Iris pigment epithelial cell (primary cell): ENCODE measurements at places on chromosomes 11 and 22.

- DNase-seq: no peak
Observed at GRCh38 chr11:35106595-35106994, 32.4 kb upstream of the CD44 start.

DNA sequence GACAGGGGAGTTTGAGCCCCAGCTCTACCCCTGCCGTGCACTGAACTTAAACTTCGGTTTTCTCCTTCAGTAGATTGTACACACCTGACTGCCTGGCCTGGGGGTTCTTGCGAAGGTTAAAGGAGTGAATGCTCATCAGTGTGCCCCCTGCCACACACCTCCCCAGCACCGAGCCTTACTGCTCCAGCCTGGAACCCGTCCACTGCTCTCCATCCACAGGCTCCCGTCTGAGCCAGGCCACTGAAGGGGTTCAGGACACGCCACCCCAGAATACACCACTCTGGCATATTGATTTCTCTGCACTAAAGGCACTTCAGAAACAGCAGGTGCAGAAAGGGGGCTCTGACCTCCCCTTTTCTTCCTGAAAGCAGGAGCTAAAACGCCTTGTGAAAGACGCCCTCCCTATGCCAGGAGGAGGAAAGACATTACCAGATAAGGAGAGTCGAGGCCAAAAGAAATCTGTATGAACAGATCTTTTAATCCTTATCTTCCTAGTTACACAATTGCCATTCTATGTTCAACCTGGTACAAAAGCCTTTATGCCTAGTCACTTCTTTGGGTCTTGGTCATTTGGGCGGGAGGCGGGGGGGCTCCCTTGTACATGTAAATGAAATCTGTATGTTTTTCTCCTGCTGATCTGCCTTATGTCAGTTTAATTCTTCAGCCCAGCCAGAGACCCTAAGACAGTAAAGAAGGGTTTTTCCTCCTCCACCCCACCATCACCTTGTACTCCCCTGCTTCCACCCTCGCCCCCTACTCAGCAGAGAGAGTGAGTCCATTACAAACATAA lies 1.9 kb upstream of the SSTR3 start:
- DNase-seq: no peak

DNA sequence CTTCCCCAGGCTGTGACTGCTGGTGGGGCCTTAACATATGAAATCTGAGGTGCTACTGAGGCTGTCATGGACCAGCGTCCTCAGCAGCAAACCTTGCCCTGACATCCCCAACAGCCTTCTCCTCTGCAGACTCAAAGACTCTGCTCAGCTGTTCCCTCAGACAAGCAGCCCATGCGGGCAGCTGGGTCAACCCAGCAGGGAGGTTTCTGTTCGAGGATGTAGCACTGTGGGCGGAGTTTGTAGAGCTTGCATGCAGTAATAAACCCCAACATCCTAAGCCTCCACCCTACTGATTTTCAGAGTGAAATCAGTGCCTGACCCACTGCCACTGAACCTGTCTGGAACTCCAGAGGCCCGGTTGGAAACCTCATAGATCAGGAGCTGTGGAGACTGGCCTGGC lies 88.8 kb upstream of the XKR3 start:
- DNase-seq: no peak

- DNase-seq: peak; percentile 4
Observed at GRCh38 chr22:22554587-22555284, 4.3 kb downstream of the PRAME start.
